Coronary artery (tissue), 2 donors: ENCODE measurements at places on chromosomes 4 and X.

- DNase-seq = no peak
Observed at GRCh38 chr4:53902786-53903185, 161.6 kb downstream of the CHIC2 start.

- no peak for DNase-seq
Observed at GRCh38 chrX:67558267-67558666, 14.4 kb downstream of the AR start.

DNA sequence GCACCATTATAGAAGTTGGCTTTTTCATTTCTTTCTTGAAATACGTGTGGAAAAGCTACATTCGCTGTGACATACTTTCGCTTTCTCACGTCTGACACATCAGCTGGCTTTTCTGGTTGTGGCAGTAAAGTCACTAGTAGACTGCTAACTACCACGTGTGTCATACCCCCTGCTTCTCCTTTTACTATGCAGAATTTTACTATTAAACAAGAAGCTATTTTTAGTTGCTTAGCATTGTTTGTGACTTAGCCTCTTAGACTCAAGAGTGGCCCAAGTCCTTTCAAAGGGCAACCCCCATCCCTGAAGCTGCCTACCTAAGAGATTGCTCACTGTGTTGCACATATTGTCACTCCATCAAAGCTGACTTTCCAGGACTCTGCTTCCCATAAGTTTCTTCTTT is 2.1 kb upstream of the IL2 start:
- DNase-seq = no peak

GRCh38 chrX:144616317-144616716 is 631.0 kb upstream of the SPANXN1 start:
- no peak for DNase-seq

DNA sequence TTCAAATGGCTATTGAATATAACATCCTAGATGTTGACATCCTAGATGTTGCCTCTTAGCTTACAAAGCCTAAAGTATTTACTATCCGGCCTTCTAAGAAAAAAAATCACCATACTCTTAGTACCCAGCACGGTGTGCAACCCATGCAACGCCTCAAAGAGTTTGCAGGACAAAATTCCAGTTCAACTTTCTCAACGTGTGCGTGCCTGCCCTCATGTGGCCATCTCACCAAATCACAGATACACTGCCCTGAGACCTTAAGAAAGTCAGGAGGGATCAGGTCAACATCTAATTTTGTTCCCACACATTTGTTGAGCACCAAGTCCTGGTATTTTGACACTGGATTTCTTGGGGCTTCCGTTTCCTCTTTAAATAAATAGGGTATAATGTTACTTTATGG is 68.3 kb downstream of the CRMP1 start:
- DNase-seq = no peak

DNA sequence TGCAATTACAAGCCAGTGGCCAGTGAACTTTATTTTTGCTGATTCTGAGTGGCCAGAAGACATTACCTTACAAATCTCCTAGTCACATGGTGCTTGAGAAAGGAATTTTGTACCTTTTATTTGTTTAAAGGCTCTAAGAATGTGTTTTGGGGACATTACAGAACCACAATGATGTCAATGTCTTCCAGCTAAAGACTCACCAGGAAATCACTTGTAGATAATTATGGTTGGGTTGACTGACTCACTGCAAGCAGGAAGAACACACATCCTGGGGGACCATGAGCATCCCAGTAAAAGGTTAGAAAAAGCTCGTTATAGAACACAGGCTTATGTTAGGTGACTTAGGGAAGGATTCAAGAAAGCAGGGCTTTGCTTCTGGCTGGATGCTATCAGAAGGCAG is 119.4 kb upstream of the FAM9B start:
- no peak for DNase-seq

DNA sequence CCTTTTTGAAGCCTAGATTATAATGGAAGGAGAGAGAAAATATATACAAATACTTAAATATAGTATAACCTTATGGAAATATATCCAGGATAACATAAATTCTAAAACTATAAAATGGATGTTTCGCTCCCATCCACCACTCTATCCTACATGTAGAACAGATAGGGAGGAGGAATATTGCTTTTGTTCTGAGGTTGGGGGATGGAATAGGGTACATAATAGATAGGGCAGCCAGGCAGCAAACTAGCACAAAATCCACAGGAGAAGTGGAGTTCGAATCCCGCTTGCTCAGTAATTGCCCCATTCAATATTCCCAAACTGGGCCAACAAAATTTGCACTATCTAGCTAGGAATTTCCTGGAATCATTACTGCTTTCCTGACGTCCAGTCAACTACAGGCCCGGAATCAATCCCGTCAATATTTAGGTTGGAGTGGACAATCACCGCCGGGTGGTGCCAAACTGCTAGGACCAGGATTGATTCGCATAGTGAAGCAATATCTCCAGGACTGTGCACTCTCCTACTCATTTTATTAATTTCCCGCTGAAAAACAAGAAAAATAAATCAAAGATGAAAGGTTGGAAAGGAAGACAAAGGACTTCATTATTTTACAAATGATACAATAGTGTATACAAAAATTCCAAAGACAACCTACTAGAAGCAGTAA is 40.4 kb upstream of the PAPSS1 start:
- DNase-seq = no peak

DNA sequence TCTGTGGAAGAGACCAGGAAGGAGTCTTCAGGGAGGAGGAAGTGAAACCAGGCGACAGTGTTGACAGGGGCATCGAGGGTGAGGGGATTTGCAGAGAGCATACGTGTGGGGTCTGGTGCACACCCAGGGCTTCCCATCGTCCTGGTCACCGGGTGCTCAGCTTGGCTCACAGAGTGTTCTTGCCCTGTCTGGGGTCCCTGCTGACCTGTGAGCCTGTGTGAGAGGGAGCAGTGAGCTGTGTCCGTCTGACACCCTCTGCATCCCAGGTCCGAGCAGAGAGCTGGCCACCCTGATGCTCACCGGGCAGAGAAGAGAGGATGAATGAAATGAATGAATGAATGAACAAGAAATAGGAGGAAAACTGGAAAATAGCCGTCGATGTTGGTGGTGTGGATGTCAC is 46.5 kb downstream of the CPZ start:
- no peak for DNase-seq
